ENCODE measurements at places on chromosomes 6 and 20.

GRCh38 chr6:27837625-27838057 is 74.6 kb downstream of the OR2B2 start:
- DNase-seq: no peak

DNA sequence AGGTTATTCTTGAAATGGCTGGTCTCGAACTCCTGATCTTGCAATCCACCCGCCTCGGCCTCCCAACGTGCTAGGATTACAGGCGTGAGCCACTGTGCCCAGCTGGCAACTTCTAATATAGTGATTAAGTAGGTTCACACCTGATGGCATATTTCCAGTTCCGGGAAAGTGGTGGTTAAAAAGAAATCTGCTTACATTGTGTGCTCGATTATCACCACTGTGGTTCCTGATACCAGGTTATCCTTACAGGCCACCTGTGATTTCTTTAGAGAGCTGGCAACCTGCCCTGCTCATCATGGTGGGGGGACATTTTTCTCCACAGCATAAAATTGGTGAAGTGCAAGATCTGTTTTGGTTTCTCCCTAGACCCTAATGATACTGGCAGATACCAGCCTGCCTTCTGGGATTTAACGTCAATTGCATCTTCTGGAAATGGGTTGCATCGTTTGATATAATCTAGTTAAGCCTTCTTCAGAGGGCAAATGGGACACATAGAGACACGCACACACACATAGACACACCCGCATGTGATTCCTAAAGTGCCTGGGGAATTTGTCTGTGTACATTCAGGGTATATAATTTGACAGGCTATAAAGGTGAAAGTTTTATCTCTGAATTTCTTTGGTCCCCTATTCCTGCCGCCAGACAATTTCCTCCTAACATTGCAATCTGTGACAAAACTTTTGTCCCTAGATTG is 49.7 kb upstream of the CITED2 start:
- no peak for DNase-seq

DNA sequence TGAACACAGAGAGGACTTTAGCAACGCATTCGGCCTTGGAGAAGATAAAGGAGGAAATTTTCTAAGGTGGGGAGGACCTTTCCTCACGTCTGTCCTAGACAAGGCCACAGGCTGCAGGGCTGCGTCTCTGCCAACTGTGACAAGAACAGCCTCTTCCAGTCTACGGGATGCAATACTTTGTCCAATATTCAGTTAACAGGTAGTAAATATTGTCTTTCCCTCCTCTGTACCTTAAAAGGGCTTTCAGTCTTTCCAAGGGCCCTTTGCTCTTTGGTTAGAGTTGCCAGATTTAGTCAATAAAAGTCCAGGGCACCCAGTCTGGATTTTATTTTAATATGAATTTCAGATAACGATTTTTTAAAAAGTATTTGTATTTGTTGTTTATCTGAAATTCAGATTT is 78.2 kb downstream of the ELOVL4 start:
- no peak for DNase-seq

- DNase-seq: no peak
Measured at GRCh38 chr6:146791930-146792329, 193.2 kb downstream of the ADGB start.

DNA sequence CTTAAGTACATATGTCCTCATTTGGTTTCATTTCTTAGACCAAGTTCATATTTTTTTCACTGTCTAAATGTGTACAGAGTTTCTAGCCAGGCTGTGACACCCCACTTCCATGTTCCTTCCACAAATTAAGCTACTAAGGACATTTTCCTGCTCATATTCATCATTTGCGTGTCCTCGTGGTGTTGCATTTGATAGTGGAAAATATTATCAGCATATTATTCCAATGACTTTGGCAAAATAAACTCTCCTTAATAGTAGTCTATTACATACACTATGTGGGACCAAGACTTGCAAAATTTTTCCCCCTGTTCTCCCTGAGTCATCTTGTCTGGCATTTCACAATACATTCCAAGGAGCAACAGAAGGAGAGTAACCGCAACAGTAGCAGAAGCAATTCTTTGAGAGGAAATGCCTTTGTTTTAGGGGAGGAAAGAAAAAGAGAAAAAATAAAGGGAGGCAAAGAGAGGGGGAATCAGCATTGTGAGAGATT is 599.2 kb downstream of the COL12A1 start:
- DNase-seq: no peak

GRCh38 chr6:80969439-80969838 is 783.0 kb downstream of the TENT5A start:
- no peak for DNase-seq

DNA sequence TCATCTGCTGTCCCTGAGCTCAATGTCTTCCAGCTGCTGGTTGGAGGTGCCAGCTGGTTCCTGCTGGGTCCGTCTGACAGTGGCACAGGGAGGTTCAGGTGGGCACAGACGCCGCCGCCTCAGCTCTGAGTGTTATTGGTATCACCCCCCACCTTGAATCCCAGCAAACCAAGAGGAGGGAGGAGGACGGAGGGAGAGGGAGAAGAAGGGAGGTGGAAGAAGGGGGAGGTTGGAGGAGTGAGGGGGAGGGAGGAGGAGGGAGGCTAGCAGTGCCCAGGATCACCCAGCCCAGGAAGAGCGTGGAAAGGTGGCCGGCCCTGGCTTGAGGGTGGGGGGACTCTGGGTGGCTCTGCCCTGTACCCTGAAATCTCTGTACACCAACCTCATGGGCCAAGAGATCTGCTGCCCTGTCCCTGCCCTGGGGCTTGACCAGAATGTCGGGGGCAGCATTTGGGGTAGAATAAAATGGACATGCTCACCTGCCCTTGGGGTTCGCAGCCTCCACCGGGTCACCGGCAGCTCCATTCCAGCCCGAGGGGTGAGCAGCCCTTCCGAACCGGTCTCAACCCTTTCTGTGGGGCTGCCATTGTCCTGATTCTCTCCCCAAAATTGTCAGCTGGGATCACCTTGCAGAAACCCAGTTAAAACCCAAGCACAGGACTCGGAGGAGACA is 17.1 kb downstream of the NTSR1 start:
- DNase-seq: no peak

DNA sequence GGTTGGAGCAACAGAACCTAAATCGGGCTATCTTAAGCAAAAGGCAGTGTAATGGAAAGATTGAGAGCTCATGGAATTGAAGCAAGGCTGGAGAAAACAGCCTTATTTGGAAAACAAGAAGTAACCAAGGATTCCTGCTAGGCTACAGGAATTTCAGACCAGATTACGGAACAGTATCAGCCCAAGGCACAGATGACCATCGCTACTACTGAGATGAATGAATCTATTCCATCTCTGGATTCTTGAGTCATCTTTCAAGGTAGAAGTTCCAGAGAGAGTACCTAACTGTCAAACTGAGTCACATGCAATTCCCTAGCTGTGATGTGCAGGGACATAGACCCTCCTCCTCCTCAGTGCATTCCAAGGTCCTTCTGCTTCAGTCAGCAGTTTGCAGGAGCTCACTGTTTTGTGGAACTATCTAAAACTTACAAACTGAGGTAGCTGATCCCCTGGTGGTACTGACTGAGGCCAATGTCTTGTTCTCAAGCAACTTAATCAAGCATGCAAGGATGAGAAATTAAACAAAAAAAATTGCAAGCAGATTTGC is 62.0 kb upstream of the SMLR1 start:
- DNase-seq: no peak

- no peak for DNase-seq
Measured at GRCh38 chr6:31178143-31179041, 7.9 kb upstream of the POU5F1 start.

DNA sequence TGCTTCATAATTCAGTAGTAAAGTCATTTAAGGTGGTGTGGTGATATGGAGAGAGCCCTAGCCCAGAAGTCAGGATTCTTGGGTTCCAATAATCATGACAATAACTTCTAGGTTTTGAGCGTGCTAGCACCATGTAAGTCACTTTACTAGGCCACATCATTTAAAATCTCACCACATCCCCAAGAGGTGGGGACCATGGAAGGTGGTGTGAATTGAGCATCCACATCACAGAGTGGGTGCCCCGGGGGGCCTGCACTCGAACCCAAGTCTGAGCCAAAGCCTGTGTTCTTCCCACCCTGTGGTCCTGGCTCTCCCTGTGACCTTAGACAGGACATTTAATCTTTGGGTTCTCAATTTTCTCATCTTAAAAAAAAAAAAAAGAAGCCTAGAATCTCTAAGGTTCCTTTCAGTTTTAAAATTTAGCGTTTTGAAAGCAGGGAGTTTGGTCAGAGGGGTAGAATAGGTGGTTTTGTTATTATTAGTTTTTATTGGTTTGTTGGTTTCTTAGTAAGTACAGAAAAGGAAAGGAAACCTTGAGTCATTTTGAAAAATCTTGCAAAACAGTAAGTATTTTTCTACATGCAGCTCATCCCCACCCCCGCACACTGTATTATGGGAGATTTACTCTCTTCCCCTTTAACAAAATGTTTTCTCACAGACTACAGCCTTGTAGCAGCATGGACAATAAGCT is 26.4 kb downstream of the ARMC2 start:
- peak; percentile 19 for DNase-seq

DNA sequence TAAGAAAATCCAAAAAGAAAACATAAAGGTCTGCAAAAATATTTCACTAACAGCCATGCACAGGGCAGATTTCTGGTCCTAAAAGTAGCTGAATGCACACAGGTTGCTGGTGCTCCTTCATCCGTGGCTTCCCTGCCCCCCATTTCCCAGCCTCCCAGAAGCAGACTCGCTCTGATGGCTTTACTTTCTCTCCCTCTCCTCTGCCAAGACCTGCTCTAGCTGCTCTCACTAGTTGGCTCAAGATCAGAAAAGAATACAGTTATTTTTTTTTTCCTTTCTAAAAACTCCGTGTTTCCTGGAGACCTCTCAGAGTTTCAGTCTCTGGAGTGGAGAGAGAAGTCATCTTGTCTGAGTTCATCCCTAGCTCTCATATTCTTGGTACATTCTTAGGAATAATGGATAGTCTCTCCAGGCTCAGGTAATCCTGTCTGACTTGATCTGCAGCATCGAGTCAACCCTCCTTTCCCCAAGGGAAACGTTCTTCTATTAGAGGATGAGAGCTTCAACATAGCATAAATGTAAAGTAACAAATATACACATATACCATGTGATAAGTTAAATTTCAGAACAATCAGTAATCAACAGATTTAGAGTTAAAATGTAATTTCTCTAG is 214.2 kb downstream of the TBC1D7 start:
- no peak for DNase-seq

DNA sequence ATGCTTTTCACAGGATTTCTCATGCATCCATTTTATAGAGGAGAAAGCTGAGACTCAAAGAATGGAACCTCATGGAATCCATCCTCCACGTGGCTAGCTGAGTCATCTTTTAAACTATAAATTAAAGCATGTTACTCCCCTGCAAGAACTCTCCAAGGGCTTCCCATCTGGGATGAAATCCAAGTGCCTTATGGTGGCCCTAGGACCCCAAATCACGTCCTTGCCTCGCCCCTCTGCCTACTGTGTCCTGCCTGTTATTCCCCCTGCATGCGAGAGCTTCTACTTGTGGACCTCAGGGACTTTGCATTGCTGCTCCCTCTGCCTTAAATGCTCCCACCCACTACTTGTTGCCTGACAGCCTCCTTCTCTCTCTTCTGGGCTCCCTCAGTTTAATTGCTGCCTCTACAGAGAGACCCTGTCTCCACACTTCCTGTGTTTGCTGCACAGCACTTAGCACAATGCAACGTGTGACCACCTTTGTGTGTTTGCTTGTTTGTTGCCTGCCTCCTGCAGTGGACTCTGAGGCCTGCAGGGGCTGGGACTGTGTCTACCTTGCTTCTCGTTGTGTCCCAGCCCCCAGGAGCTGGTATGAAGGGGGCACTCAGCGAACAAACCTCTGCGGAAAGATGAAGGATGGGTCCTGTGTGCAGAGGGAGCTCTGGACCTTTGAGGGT is 39.4 kb downstream of the TOX2 start:
- no peak for DNase-seq

DNA sequence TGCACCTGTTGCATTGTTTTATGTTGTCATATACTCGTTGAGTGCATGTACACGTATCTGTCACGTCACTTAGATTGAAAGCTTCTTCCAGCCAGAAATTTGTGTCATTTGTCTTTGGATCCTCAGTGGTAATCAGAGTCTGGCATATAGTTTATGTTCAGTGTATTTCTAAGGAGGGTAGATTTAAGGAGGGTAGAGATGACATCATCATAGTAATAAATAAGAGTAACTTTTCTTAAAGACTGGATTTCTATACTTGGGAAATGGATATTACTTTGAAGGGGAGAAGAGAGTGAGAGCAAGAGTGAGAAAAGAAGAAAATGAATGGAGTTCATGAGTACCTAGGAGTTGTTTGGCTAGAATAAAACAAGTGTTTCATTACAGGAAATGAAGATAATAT is 255.0 kb upstream of the SASH1 start:
- no peak for DNase-seq

DNA sequence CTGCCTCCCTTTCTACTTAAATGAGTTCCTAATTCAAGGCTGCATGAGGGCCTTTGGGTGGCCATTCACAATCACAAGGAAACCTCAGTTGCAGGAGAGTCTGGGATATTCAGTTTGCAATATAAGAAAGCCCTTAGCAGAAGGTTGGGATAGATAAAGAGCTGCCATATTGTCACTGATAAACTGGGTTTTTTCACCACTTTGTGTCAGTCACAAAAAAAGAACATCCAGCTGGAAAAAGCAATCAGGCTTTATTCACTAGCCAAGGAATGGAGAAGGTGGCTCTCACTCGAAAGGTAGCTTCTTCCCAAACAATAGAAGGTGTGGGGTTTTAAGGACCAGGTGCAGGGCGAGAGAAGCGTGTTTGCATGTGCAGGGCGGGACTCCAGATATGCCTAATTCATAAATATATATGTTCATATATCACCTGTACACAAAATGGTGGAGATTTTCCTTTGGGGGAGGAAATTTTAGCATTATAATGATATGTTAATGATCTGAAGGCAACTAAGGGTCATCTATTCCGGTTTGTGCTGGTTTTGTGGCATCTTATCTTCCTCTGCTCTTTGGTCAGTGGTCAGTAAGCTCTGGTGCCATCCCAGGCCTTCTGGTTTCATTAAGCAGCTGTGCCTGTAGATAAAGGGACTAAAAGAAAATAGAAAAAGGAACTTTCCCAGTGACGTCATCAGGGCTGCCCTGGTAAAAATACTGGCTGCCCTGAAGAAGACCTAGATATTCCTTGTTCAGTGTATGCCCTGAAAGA is 97.1 kb upstream of the IYD start:
- no peak for DNase-seq

GRCh38 chr6:143270026-143270425 is 180.5 kb downstream of the ADAT2 start:
- DNase-seq: no peak

DNA sequence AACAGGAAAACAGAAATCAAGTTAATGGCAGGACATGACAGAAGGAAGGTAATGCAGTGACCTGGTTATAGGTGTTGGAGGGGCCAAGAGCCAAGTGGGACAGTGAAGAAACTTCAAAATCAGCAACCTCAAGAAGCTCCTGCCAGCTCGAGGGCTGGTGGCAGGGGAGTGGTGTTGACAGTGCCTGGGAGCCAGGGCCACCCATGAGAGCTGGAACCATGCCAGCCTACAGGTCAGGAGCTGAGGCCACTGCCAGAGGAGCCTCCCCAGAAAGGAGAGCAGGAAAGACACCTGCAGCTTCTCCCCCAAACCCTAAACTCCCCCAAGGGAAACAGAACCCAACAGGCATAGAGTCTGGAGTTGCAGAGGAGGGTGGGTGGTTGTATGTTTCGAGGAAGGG is 262.1 kb downstream of the LRFN2 start:
- no peak for DNase-seq

Measured in activated CD4-positive, CD25-positive, alpha-beta regulatory T cell treated with anti-CD3 and anti-CD28 coated beads, Interleukin-2, amount 50 U/mL, for 16 hours (primary cell).